DMS53 (cell line): ENCODE measurements at places on chromosomes 11 and 22.
A peak's percentile ranks its signal among the peaks of the same experiment; 100 is the strongest.

DNA sequence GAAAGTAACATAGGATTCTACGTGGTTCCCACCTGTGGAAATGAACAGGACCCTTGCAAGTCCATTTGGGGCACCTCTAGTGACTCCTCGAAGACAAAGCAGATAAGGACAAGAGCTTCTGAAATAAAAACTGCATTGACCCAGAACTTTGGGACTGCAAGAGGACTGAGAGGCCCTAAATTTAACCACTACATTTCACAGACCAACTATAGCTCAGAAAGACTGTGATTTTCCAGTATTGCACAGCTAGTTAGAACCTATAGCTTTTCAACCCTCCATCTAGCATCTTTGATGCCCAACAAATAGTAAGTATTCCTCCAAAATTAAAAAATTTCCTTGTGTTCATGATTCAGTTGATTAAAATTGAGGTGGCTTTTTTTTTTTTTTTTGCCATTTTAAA, 107.6 kb upstream of the CD44 start:
- DNase-seq: no peak

DNA sequence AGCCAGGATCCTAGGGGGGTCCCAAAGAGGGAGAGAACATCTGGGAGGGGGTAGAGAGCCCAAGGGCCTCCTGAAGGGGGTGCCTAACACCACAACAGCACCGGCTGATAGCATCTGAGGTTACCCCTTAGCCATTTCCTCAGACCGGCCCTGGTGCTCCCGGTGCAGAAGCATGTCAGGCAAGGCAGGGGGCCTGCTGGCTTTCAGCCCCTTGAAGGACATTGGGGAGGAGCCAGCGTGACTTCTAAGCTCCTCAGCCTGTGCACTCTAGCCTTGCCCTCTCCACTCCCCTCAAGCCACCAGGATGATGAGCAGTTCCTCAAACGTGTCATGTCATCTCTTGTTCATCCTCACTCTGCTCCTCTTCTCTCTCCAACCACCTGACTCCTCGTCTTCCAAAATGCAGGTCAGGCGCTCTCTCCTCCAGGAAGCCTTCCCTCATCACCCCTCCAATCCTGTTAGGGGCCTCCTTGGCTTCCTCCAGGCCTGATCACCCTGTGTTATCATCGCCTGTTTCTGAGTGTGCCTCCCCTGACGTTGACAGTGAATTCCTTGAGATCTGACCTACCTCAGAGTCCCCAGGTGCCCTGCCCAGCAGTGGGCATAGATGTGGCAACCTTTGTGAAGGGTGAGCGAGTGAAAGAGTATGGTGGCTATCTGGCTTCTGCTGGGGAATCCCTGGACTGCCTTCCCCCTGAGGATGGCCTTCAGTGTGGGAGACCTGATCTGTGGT, 6.1 kb downstream of the P2RY2 start:
- no peak for DNase-seq

GRCh38 chr11:2998073-2998850, 6.1 kb upstream of the NAP1L4 start:
- DNase-seq: peak; percentile 39

DNA sequence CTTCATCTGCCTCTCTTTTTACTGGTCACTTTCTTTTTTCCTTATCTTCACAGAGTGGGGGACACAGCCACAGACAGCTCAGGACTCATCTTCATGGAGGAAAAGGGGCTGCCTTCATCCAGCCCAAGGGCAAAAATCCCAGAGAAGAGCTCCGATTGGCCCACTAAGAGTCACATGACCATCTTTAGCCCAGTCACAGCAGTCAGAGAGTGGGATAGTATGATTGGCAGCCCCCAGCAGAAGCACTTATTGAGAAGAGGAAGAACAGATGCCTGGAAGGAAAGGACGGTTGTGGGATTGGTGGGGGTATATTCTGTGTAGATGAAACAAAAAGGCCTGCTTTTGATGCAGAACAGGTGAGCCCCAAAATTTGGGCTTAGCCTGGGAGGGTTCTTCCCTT, 77.8 kb downstream of the MN1 start:
- DNase-seq: no peak

DNA sequence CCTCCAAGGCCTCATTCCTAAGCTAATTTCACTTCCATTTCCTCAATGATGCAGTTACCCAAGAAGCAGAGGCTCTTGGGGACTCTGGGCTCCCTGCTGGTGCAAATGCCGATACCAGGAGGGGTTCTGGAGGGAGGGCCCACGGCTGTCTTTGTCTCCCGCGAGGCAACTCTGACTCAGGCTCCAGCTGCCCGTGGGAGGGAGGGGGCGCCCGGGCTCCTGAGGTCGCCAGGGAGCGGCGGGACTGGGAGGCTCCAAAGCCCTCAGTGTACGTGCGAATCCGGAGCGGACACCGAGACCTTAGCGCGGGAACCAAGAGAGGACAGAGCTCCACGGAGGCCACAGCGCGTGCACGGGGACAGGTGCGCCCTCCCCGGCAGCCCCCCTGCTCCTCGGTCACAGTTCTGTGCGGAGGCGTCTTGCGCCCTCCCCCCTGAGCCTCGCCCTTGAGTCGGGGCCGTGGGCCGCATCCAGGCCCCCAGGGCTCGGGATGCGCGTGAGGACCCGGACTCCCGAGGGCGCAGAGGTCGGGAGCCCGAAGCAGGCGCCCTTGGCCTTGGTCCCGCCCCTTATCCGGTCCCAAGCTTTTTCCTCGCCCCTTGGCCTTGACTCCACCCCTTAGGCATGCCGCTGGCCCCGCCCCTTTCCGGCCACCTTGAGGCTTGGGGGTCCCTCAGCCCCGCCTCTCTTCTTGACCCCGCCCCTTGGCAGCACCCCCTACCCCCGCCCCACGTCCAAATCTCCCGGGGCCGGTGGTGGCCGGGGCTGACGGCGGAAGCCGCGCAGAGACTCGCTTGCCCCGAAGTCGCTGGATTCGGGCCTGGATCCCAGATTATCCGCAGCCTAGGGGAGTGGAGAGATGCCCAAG, 4.7 kb upstream of the SHISA8 start:
- DNase-seq: peak; percentile 69

GRCh38 chr11:16191212-16191867, 165.0 kb downstream of the SOX6 start:
- peak; percentile 44 for DNase-seq

- no peak for DNase-seq
These were observed 37.1 kb downstream of the RAB30 start for GRCh38 chr11:83034673-83035014.

- no peak for DNase-seq
These were observed 20.5 kb downstream of the UBE2L3 start for GRCh38 chr22:21587803-21588611.

DNA sequence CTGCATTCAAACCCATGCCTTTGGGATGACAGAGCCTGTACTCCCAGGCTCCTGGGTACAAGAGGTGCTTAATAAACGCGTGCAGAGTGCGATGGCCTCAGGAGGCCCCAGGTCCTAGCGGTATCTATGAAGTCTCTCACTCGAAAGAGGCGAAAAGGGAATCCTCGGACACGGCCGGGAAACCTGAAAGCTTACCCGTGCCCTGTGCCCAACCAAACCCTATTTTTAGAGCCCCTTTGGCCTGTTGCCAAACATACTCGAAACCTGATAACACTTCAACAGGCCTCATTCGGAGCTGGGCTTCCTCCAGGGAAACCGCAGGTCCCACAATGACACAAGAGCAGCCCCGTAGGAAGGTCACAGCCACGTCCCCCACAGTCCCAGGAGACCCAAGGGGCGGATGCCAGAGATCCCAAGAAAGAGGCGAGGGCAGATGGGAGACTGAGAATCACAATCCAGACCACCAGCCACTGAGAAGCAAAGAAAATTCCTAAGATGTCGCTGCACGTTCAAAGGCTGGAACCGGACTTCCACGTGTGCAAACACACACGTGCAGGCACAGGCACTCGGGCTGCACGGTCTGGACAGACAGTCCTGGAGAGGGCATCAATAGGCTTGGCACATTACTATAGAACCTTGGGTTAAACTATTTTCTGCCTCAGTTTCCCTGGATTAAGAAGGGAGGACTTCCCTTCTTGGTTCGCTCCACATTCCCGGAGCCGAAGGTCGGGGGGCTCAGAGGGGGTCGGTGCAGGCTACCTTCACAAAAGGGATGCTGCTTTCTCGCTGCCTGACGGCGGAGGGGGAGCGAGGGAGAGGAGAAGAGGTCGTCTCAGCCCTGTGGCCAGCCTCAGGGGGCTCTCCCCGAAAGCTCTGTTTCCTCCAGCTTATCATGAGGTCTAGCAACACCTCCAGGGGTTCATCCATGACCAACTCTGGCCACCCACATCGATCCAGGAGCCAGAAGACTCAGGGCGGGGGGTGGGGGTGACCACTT, 8.2 kb downstream of the PDGFB start:
- DNase-seq: peak; percentile 46

DNA sequence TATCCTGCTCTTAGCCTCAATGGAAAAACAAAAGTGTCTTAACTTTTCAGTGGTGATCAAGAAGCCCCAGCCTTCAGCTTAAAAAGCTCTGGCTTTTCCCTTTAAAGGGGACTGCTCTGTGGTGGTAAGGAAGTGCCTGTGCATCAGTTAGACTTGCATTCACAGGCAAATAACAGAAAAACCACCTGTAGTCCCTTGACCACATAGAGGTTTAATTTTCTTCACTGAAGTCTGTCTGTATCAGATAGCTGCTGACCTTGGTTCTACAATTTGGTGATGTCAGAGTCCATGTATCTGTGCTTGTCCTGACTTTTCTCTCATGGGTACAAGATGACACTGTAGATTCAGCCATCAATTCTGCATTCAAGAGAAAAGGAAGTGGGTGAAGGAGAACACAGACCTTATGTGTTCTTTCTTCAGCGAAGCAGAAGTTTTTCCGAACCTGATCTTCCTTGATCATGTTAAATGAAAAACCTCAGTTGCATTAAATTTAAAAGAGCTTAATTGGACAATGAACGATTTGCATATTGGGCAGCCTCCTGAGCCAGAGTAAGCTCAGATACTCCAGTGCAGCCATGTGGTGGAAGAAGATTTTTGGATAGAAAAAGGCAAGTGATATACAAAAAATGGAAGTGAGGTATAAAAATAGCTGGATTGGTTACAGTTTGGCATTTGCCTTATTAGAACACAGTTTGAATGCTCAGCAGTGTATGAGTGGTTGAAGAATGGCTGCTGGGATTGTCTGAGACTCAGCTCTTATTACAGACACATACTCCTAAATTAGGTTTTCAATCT, 43.2 kb upstream of the RDX start:
- DNase-seq: no peak

- no peak for DNase-seq
These were observed 664.3 kb downstream of the BRD1 start for GRCh38 chr22:49163258-49163959.

GRCh38 chr22:23180893-23181720, 798 bp downstream of the BCR start:
- DNase-seq: no peak

GRCh38 chr11:61637277-61637676, 42.9 kb upstream of the DAGLA start:
- peak; percentile 25 for DNase-seq

DNA sequence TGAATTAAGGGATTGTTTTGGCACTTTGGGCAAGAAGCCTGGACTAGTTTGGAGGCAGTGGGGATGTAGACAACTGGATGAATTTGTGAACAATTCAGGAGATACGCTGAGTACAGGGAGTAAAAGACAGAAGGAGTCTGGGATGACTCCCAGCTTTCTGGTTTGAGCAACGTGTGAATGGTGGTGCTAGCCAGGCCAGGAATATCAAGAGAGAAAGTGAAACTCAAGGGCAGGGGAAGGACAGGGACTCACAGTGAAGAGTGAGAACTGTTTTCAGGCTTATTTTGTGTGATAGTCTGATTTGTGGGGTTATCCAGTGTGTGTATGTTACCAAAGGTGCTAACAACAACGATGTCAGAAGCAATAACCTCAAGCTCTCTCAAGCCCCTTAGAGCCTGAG, 15.9 kb downstream of the CHRM1 start:
- DNase-seq: no peak

GRCh38 chr11:30364139-30364836, 41.4 kb downstream of the ARL14EP start:
- no peak for DNase-seq

- no peak for DNase-seq
These were observed 489.6 kb downstream of the MN1 start for GRCh38 chr22:27311698-27312550.

GRCh38 chr11:64252003-64252872, 908 bp downstream of the PLCB3 start:
- peak; percentile 64 for DNase-seq

- peak; percentile 85 for DNase-seq
These were observed 111.0 kb upstream of the ARHGAP42 start for GRCh38 chr11:100575860-100576717.

DNA sequence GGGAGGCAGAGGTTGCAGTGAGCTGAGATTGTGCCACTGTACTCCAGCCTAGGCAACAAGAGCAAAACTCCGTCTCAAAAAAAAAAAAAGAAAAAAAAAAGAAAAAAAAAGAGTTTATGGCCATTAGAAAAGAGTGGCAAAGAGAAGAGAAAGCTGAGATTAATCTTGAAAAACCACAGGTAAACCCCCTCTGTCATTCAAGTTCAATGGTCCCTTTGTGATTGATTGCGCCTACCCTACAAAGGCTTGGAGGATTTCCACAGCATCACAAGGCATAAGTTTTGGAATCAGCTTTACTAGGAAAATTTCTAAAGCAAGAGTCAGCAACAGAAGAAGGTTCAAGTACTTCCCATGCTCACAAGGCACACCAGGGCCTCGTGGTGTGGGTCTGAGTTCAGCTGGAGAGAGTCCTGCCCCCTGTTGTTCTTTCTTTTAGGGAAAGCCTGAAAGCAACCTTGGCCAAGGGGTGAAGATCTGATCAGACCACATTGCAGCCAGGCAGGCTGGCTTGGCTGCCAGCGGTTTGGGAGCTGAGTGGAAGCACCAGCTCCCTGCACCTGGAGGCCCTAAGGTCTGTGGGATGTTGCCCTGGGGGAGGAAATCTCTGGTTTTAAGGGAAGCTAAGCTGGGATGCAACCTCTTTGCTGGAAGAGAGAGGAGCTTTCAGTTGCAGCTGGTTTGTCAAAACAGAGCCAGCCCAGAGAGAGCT, 41.8 kb downstream of the SLN start:
- no peak for DNase-seq

DNA sequence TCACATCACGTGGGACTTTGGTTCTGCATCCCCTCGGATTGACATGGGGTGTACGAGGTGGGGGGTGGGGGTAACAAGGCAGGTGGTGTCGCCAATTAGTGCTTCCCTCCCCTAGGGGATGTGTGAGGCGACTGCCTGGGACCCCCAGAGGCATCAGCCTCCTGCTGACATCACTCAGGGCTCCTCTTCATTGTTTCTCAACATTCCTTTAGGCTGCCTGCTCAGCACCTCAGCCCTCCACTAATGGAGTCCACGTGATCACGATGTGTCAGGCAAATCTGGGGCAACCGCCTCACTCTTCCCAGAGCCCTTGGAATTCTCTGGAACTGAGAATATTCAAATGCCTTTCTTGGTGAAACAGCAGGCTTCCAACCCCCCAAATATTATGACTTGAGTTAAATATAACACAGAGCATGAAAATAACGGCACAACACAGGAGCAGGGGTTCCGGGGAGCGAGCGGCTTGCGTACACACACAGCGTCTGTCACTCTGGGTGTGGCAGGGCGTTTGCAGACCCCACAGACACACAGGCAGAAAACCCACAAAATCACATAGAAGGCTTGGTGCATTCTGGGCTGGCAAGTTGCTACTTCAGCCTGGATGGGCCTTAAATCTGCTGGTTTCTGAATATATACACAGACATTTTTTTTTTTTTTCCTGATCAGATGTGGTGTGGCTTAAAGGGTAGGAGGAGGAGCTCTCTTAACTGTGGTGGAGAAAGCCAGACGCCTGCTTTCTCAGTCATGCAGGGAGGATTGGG, 170.1 kb upstream of the CADM1 start:
- no peak for DNase-seq
